ENCODE measurements at places on chromosomes 12 and 14.

- DNase-seq = no peak
Observed at GRCh38 chr14:104802394-104803184, 1.7 kb downstream of the ZBTB42 start.

DNA sequence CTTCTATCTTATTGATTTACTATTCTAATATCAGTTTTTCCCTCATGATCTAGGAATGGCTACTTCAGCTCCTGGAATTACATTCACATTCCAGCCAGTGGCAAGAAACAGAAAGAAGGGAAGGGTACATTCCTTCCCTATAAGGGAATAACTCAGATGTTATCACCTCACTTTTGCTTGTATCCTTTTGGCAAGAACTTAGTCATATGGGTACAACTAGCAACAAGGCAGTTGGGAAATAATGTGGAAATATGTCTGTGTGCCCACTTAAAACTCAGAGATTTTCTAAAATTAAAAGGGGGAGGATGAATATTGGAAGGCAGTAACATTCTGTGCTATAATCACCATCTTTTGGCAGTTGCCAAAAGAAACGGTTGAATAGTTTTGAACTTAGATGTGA, 85.6 kb downstream of the MSRB3 start:
- no peak for DNase-seq

DNA sequence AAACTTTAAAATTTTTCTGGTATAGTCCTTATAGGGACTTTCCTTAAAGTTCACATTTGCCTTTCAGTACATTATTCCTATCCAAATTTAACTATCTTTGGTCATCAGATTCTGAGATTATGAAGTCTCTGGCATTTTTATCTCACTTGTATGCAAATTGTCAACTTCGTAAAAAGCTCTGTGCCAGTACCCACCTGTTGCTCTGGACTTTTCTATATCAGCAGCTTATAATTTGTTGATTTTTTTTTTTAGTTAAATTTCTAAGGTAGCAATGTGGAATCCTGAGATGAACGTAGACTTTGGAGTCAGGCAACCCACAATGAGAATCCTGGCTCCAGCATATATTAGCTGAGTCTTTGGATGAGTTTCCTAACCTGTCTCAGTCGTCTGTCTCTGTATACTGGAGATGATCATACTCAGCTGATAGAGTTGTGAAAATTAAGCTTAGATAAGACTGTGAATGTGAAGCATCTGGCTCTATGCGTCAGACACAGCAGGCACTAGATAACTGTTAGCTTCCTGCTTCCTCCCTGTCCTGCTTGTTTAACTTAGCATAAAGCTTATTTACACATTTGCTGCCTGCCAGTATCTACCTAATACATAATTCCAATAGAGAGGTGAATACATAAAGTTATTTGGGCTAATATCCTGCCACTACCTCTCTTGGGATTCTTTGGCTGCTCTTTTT, 59.8 kb downstream of the MARK3 start:
- no peak for DNase-seq

DNA sequence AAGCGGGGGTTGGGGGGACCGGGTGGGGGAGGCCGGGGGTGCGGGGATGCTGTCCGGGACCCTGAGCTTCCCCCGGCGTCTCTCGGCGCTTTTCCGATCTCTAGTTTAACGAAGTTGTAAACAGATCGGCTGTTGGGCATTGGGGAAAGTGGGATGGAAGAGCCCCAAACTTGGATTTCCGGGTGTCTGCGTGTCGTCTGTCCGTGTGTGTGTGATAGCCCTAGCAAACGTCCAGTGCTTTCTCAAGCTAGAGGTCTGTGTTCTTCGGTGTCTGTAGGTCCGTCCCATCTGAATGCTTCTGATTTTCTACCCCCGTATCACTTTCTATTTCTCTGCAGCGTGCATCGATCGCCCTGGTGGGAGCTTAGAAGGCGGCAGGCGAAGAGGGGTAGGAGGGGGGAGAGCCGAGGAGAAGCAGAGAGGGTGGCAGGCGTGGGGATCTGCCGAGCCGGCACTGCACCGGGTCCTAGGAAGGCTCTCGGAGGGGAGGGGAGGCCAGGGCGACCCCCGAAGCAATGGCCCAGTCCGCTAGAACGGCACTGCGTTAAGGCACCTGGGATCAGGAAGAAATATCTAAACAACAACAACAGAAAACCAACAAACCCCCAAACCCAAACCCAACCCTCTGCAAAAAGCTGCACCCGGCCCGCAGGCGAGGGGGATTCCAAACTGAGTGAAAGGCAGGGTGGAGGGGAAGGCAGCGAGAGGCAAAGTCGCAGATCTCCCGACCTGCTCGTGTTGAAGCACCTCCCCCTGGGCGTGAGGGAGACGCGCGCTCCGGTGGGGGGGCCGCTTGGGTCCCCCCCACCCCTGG, 1.0 kb downstream of the KCNA1 start:
- peak; percentile 3 for DNase-seq

DNA sequence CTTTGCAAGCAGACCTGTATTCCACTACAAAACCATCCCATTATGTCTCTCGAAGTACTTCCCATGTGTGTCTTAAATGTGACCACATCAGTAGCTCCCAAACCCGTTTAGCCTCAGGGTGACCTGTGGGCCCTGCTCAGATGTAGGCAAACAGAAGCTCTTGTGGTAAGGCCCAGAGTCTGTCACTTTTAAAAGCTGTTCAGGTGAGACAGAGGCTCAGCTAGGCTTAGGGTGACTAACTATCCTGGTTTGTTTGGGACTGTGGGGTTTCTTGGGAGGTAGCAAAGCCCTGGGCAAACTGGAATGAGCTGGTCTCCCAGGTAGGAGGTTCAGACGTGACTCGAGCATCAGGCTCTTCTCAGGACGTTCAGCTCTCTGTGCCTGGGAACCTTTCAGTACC, 64.5 kb upstream of the VASH1 start:
- no peak for DNase-seq

- DNase-seq = no peak
Observed at GRCh38 chr12:72472350-72472749, 200.2 kb downstream of the TRHDE start.

DNA sequence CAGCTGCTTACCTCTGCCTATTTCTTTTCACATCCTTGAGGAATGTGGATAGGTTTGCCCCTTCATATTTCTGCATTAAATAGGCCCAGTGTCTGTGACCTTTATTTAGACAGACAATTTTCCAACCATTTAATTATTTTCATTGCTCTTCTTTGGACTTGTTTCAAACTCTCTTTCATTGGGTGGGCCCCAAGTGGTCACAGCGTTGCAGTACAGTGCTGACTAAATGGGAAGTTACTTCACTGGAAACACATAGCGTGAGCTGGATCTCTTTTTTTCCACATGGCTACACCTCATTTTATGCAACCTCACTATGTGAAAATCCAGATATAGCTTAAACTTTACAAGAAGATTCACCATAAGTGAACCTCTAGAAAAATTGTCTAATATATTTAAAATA, 438.9 kb downstream of the ADAMTS20 start:
- DNase-seq = no peak

GRCh38 chr12:92002673-92003382, 142.8 kb downstream of the BTG1 start:
- no peak for DNase-seq

GRCh38 chr14:42113358-42114069, 506.8 kb downstream of the LRFN5 start:
- no peak for DNase-seq

DNA sequence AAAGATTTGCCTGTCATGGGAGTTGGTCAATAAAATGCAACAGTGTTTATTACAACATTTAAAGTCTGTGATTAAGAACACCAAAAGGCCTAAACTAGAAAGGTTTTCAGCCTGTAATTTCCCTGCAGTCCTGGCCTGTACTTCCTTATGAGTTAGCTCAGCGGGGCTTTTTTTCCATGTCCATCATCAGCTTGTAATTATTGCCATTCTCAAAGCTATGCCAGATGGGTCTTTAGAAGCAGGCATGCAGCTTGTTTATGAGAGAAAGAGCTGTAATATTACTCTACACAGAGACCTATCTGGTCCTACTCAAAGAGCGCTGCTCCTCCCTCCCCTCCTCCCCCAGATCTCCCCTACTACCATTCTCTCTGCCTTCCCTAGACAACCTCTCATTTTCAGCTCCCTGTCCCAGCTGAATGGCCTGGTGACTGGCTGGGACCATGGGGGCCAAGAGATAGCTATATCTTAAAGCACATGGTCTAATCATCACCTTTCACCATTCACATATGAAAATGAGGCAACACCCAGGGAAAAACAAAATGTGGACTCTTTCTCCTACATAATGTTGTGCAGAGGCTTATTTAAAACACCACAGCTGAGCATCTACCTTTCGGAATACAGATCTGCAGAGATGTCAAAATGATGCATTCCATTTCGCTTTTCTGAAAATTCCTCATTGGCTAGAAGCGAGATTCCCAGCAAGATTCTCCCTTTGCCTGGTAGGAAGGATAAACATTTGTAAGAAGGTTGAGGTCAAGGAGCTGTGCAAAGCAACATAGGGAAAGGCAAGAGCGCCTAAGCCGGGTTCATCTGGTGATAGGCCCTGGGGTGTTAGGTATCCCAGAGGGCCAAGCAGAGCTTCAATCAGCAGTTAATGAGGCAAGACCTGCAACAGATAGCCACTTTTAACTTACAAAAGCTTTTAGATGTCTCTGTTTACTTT, 209.7 kb upstream of the CDKN3 start:
- no peak for DNase-seq

DNA sequence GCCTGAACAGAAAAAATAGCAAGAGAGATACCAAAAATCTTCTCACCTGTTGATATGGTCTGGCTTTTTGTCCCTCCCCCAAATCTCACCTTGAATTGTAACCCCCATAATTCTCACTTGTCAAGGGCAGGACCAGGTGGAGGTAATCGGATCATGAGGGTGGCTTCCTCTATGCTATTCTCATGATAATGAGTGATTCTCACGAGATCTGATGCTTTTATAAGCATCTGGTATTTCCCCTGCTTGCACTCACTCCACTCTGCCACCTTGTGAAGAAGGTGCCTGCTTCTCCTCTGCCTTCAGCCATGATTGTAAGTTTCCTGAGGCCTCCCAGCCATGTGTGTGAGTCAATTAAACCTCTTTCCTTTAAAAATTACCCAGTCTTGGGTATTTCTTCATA, 291.2 kb downstream of the CPNE8 start:
- DNase-seq = no peak

GRCh38 chr14:81095539-81095938, 125.2 kb downstream of the GTF2A1 start:
- DNase-seq = no peak

DNA sequence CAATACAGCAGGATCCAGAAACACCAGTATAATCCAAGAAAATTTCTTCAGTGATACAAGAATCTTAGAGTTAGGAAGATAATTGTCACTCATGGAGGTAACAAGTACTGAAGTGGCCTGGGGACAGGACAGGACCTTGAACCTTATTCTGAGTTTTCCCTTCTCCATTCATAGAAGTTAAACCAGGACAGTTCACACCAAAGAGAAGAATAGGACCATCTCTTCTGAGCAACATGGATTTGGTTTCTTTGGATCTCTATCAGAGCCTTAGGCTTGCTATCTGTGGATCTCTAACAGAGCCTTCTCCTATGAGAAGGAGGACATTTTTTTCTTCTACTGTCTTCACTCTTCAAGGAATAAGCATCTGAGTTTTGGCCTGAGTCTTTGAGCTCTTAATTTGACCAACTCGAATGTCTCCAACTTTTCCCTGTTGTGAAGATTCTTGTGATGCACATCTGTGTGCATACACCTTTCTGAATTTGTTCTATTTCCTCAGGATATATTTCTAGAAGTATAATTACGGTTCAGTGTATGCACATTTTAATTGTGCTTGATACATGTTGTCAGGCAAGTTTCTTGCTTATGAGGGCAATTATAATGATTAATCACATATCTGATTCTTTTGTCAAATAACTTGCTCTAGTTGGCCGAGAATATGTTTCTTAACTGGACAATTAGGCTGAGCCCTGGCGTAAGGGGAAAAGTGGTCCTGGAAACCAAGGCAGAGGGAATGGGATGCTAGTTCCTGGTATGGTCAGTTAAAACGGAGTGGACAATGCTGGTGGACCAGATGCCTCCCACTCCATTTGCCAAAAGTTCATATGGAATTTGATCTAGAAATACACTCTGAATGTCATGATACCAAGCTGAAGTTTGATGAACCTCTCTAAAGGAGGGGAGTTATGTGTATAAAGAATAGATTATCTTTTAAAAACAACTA, 6.6 kb downstream of the KRT6A start:
- no peak for DNase-seq

GRCh38 chr12:101957252-101957959, 80.0 kb downstream of the DRAM1 start:
- no peak for DNase-seq

DNA sequence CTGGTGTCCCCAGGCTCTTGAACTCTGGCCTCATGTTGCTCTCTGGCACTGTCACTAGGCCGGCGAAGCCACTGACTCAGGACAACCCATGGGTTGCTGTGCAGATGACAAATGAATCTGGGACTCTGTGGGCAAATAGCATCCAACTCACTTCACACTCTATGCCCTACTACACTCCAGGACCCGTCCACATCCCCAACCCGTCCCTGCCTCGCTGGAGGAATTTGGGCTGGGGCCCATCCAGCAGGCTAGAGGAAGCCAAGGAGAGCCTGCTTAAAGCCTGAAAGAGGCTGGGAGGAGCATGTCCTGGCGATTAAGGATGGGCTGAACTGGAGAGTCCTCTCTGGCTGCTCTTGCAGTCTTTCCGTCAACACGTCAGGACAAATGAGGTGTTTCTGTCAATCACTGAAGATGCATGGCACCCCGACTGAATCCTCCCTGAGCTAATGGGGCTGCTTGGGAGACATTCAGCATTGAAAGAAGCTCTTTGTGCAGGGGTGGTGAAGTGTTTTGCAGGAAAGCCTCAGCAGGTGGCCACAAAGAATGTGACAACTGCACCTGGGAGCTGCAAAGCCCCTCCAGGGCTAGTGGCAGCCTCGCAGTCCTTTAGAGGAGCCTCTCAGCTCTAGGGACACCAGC, 71.7 kb downstream of the ANO2 start:
- no peak for DNase-seq

DNA sequence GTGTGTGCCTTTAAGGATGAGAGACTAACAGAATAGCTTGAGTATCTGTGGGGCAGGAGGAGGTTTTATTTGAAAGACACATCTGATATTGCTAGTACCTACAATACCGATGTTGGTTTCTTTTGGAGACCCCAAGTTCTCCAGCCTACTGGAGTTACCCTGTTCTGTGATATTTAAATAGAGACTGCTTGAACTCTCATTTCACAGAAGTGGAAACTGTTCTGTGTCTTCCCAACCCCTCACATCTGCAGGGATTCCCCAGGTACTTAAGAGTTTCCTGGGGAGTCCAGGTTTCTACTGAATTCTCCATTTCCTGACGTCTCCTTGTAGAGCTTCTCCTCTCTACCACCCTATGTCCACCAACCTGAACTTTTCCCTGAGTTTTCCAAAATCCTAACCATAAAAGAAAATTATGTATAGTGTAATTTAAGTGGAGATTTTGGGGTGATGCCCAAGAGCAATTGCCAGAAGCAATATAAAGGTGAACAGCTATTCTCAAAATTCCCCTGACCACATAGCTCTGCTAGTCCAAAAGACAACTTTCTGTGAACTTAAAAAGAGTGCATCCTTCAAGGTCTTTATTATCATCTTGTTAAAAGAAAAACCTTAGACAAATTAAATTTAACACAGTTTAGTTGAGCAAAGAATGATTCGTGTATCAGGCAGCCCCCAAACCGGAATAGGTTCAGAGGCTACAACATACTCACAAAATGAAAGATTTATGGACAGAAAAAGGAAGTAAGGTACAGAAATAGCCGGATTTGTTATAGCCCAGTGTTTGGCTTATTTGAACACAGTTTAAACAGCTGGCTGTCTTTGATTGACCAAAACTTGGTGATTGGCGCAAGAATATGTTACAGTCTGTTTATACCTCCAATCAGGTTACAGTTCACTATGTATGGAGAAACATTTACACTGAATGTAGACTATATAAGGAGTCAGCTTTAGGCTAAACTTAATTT, 373.4 kb downstream of the NUAK1 start:
- DNase-seq = no peak

- DNase-seq = no peak
Observed at GRCh38 chr12:52926596-52927234, 21.8 kb upstream of the KRT8 start.
